ENCODE measurements at places on chromosomes 11 and 22.

GRCh38 chr11:94946812-94947211, 26.5 kb downstream of the CWC15 start:
- DNase-seq: no peak

- DNase-seq: no peak
Measured at GRCh38 chr22:42180349-42180842, 49.8 kb upstream of the CYP2D6 start.

GRCh38 chr11:42249401-42249800, 789.9 kb upstream of the LRRC4C start:
- DNase-seq: no peak

GRCh38 chr22:43304831-43305590, 38.2 kb downstream of the SCUBE1 start:
- no peak for DNase-seq

GRCh38 chr11:83540728-83541127, 254.6 kb upstream of the CCDC90B start:
- DNase-seq: no peak

GRCh38 chr11:102204174-102204573, 93.9 kb downstream of the YAP1 start:
- DNase-seq: no peak

- no peak for DNase-seq
Measured at GRCh38 chr11:116498161-116498560, 274.6 kb downstream of the BUD13 start.

DNA sequence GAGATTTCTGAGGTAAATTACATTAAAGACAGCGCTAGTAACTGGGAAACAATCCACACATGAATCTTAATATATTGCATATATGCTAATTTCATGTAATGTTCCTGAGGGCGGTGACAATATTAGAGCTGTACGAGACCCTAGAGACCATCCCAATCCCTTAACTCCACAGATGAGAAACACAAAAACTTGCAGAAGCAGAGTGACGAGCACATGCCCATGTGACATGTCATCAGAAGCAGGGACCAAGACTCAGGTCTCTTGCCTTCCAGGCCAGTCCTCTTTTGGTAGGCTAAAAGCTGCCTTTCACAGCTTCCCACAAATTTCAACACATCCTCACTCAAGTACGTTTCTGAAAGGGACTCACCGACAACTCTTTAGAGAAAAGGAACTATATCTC, 11.8 kb downstream of the MAPK1 start:
- no peak for DNase-seq

- DNase-seq: no peak
Measured at GRCh38 chr22:23520863-23521440, 59.1 kb downstream of the IGLL1 start.

GRCh38 chr22:38685761-38686160, 4.0 kb downstream of the TOMM22 start:
- DNase-seq: no peak

GRCh38 chr11:4527926-4528325, 17.1 kb upstream of the OR52M1 start:
- DNase-seq: no peak

DNA sequence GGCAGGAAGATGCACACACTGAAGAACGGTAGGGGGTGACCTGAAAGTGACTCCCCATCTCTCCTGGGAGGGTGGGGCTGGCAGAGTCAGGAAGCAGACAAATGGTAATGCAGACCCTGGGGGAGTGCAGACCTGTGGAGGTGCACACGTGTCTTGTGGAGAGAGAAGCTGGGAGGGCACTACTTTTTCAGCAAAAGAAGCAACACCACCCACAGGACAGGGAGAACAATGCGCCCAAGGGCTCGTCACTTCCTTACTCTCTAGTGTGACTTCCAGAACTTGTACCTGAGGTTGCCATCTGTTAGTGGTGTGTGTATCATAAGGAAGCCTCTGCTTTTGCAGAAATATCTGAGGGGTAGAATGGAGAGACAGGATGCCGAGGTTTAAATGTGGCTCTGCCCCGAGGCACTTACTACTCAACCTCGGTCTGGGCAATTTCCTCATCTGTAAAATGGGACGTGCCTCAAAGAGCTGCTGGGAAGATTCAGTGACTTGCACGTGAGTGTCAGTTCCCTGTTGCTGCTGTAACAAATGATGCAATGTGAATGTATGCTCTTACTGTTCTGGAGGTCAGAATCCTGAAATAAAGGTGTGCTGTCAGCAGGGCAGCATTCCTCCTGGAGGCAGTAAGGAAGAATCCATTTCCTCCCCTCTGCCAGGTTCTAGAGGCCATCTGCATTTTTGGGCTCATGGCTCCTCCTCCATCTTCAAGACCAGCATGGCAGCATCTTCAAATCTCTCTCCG, 323.4 kb downstream of the SHANK2 start:
- DNase-seq: no peak

GRCh38 chr11:20134991-20135736, 25.1 kb downstream of the DBX1 start:
- DNase-seq: no peak

GRCh38 chr22:28629420-28630176, 50.0 kb downstream of the TTC28 start:
- no peak for DNase-seq

DNA sequence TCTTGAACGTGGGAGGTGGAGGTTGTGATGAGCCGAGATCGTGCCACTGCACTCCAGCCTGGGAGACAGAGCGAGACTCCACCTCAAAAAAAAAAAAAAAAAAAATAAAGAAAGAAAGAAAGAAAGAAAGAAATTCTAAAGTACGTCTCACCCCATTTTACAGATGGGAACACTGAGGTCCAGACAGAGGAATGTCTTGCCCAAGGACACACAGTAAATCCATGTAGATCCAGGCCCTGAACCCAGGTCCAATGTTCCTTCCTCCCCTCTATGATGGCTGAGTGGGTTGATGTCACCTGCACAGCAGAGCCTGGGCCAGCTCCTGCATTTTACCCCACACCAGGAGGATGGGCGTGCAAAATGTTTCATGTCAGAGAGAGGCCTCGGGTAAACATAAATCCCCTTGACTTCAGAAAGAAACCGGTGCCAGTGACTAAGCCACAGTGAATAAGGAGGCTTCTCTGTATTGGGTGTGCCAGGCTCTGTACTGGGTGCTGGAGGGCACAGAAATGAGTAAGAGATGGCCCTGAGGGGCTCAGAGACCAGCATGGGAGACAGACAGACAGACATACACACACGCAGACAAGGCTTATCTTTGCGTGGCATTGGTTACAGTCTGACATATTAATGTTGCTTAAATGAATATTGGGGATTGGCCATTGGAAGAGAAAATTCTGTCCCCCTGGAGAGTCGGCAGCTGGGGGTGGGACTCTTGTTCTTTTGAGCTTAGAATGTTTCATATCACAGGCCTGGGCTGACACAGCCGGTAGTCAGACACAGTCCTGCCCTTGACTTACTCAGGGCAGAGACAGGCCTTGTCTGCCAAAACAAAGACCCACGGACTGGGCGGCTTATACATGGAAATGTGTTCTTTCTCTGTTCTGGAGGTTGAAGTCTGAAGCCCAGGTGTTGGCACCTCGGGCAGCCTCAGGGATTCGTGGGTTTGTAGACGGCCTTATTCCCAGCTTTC, 105.4 kb downstream of the MIAT start:
- DNase-seq: no peak

- no peak for DNase-seq
Measured at GRCh38 chr22:24876700-24877099, 69.8 kb downstream of the LHFPL7 start.

DNA sequence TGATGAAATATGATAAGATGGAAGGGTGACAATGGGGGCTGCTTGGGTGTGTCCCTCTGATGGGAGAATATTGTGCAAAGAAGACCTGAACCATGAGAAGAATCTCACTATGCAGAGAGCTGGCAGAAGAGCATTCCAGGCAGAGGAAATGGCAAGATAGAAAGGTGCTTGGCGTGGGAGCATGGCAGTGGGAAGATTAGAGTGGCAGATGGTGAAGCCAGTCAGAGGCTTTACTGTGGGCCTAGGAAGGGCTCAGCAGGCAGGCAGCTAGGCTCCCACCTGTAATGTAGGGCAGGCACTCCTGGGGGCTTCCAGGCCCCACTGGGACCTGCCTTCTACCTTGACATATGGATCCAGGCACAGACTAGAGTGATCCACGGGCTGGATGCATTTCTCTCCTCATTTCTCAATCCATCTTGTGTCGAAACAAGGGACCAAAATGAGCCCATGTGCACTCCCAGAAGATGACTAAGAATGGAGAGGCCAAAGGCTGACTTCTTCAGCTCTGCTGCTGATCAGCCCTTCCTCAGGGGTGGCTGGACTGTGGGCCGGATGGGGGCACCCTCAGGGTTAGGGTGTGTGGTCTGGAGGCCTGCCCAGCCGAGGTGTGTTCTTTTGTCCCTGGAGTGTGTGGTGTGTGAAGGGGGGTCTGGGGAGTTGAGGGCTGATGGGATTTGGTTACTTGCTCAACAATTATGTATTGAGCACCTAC, 88.3 kb downstream of the TSPAN18 start:
- no peak for DNase-seq

DNA sequence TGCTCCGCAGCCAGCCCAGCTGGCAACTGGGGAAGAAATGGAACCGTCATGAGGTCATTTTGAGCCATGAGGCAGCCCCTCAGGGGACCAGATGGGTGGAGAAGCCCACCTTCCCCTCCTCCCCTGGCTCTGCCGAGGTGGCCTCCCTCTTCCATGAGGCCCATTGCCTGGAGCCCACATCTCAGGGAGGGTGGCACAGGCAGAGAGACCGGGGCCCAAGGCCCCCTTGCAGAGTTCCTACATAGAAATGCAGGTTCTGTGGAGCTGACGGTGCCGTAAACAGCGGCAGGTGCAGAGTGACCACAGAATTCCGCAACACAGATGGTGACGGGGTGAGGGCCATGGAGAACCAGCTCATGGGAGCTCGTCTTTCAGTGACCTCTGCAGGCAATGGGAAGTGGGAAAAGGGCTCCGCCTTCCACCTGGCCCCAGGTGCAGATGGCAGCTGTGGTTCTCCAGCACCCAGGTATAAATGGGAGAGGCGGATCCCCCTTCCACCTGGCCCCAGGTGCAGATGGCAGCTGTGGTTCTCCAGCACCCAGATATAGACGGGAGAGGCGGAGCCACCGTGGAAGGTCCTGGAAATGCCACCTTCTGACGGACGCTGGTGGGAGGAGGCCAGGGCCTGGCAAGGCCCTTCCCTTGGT, 765.4 kb downstream of the BRD1 start:
- no peak for DNase-seq

DNA sequence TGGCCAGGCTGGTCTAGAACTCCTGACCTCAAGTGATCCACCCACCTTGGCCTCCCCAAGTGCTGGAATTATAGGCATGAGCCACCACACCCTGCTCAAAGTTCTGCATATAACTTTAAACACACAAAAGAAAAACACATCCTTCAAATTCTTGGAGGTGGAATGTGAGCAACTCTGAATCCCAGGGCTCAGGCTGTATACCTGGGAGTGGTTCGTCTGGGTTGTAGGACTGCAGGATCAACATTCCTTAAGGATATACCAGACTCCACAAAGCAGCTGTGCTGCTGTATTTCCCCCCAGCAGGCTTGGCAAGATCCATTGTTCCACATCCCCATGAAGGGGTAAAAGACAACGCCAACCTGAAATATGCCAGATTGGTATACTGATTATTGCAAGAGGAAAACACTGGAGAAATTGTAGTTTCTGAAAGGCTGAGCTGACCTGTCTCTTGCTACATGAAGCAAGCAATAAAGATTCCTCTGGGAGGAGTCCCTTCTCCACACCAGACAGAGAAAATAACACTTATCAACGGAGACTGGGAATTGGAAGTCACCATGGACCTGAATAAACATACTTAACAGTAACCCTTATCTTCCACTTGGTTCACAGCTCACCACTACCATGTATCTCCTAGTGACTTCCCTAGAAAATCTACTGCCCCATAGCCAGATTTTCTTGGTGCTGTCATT, 12.2 kb upstream of the RPS3 start:
- DNase-seq: no peak

- no peak for DNase-seq
Measured at GRCh38 chr11:68780829-68781228, 29.5 kb upstream of the TESMIN start.

Data from activated CD4-positive, CD25-positive, alpha-beta regulatory T cell (primary cell).